Left lobe of liver (tissue), 2 donors: ENCODE measurements at places on chromosomes 13 and 19. TPM values are rescaled to one million over a fixed set of nuclear protein-coding genes. Genes with fewer than 3 reads are reported as not detected.

GRCh38 chr13:80033286-80033685 lies 307.6 kb downstream of the SPRY2 start:
- DNase-seq = no peak

DNA sequence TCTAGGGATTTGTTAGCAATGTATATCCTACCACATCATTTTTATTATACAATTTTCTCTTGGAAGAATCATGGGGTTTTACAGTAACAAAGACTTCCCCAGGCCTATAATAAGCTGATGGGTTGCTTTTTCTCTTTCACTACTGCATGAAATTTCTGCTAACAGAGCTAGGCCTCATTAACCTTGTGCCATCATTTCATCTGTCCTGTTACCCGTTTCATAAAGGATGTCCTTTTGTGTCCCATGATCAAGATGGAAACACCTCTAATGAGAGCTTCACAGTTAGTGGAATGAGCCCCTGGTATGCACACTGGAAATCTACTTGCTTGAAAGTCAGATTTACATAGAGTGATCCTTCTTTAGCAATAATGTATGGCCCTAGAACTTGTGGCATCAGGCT lies 138.7 kb downstream of the RXFP2 start:
- DNase-seq = no peak

DNA sequence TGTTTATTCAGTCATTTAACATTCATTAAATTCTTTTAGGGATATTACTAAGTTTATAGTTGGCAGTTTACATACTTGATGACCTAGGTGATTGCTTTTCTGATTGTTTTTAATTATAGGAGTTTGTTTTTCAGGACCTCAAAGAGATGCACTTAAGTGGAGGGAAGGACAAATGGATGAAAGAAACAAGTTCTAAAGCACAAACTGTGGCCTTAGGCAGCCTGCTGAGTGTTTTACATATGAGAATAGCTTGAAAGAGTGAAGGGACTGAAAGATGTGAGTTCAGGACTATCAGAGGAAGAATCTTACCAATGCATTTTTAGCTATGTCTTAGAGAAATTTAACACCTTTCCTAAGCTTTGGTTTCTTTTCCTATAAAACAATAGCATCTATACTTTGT lies 402.6 kb downstream of the KLF12 start:
- DNase-seq = no peak

DNA sequence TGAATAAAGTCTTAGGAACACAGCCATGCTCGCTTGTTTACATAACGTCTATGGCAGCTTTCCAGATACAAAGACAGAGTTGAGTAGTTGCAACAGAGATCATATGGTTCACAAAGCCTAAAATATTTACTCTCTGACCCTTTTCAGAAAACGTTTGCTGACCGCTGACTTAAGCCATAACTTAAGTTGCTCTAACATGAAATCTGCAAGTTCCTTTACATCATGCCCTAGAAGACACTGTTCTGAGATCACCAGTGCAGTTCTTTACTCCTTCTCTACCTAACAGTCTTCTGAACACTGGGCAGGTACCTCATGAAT lies 166.4 kb downstream of the DCLK1 start:
- no peak for DNase-seq

GRCh38 chr19:757811-758668 lies 7.1 kb downstream of the MISP start:
- no peak for DNase-seq

GRCh38 chr13:39870197-39870747 lies 214.8 kb downstream of the COG6 start:
- no peak for DNase-seq

- no peak for DNase-seq
Measured at GRCh38 chr19:20162821-20163220, 4.2 kb upstream of the ZNF486 start.

- DNase-seq = no peak
Measured at GRCh38 chr19:23070353-23071146, 46.3 kb upstream of the ZNF730 start.

DNA sequence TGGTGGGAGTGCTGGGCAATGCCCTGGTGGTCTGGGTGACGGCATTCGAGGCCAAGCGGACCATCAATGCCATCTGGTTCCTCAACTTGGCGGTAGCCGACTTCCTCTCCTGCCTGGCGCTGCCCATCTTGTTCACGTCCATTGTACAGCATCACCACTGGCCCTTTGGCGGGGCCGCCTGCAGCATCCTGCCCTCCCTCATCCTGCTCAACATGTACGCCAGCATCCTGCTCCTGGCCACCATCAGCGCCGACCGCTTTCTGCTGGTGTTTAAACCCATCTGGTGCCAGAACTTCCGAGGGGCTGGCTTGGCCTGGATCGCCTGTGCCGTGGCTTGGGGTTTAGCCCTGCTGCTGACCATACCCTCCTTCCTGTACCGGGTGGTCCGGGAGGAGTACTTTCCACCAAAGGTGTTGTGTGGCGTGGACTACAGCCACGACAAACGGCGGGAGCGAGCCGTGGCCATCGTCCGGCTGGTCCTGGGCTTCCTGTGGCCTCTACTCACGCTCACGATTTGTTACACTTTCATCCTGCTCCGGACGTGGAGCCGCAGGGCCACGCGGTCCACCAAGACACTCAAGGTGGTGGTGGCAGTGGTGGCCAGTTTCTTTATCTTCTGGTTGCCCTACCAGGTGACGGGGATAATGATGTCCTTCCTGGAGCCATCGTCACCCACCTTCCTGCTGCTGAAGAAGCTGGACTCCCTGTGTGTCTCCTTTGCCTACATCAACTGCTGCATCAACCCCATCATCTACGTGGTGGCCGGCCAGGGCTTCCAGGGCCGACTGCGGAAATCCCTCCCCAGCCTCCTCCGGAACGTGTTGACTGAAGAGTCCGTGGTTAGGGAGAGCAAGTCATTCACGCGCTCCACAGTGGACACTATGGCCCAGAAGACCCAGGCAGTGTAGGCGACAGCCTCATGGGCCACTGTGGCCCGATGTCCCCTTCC lies 10.5 kb downstream of the C5AR1 start:
- DNase-seq = no peak

DNA sequence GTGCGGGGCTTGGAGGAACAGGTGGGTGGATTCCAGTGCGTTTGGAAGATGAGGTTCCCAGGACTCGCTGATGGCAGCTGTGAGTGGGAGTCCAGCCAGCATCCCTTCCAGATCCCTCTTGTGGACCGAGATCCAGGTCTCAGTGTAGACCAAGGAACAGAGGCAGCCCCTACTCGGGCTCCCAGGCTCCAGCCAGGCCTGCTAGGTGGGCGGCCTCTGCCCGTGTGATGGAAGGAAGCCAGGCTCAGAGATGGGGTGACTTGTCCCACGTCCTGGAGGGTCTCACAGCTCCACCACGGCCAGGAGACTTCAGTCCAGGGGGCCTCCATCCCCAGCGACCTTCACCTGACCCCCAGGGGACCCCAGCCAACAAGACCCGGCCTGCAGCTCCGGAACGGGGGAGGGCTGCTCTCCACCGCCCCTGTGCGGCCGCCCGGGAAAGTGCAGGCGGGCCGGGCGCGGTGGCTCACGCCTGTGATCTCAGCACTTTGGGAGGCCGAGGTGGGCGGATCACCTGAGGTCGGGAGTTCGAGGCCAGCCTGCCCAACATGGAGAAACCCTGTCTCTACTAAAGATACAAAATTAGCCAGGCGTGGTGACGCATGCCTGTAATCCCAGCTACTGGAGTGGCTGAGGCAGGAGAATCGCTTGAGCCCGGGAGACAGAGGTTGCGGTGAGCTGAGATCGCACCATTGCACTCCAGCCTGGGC lies 729 bp upstream of the MADCAM1 start:
- DNase-seq = no peak

GRCh38 chr19:49064768-49065611 lies at the start of gene NTF4:
Gene NTF4, minus strand, starts transcription at chr19:49064818. Its CDS starts 2,821 bp downstream, at chr19:49061997.
- DNase-seq = no peak

DNA sequence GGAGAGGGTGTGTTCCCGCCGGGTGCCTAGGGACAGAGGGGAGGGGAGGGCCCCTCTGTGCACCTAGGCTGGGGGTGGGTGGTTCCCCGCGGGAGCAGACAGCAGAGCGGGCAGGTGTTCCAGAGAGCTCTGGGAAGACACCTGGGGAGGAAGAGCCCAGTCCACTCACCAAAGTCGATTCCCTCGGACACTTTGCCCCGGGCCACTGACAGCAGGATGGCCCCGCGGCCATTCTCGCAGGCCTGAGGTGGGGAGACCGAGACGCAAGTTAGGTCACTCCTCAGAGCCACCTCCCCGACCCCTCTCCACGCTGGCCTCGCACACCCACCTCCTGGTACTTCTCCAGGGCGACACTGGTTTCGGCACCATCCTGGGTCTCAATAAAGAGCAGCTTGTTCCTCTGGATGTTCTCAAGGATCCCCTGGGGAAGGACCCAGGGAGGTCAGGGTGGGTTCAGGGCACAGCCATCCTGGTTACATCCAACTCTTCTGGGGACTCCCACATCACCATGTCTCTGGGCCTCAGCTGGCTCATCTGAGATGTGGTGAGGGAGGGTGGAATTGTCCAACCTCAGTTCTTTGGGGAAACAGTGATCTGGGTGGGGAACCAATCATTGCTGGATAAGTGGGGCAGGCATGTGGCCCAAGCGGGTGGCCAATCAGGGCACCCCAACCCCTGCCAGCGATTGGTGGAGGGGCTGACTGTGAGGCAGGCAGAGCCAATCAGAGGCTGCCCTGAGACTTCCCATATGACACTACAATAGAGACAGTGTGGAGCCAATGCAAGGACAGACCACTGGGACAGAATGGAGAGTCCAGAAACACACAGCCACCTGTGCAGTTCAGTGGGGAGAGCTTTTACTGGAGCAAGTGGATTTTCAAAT lies 12.6 kb downstream of the KLC3 start:
- no peak for DNase-seq

DNA sequence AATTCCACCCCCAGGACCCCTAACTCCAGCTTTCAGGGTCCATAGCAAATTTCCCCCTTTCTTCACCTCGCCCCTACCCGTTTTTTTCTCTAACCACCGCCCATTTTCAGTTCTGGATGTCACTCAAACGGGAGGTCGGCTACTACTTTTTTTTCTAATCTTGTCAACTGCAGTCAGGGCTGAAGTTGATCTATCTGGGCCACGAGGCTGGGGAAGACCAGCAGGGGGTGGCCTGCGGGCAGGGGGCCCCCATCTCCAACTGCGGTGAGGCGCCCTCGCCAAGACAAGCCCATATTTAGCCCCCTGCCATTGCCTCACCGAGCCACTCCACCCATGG lies 748 bp downstream of the LHFPL6 start:
- DNase-seq = no peak

DNA sequence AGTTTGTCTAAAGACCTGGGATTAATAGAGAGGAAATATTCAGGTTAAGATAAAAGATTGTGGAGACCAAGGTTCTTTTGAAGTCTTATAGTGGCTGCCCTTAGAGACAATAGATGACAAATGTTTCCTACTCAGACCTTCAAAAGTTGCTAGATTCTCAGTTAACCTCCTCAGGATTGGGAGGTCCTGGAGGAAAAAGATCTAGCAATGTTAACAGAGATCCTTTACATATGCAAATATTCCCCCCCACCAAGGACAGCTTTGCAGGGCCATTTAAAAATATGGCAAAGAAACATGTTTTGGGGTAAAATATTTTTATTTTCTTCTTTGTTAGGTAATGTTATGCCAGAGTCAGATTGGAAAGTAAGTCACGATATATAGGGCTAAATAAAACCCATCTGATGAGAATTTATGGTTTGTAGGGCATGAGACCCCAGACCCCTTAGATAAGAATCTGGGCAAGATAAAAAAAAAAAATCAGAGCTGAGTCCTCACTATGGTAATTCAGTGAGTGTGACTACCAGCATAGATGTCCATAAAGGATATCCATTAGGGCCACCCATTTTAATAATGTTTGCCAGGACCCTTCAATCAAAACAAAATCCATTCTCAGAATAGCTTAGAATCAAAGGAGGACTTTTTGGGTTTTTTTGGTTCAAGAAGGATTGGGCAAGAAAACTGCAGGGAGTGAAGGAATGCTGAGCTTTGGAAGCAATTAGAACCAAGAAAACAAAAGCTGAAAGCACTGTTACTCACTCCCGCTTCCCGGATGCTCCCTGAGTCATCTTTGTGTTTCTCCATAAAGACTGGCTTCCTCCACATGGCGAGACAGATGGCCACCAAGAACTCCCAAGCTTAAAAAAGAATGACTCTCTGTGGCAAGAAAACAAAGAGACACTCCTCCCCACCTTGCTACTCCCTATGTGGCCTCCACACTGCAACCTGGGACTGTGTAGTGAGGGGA lies 28.2 kb downstream of the VSTM1 start:
- no peak for DNase-seq

DNA sequence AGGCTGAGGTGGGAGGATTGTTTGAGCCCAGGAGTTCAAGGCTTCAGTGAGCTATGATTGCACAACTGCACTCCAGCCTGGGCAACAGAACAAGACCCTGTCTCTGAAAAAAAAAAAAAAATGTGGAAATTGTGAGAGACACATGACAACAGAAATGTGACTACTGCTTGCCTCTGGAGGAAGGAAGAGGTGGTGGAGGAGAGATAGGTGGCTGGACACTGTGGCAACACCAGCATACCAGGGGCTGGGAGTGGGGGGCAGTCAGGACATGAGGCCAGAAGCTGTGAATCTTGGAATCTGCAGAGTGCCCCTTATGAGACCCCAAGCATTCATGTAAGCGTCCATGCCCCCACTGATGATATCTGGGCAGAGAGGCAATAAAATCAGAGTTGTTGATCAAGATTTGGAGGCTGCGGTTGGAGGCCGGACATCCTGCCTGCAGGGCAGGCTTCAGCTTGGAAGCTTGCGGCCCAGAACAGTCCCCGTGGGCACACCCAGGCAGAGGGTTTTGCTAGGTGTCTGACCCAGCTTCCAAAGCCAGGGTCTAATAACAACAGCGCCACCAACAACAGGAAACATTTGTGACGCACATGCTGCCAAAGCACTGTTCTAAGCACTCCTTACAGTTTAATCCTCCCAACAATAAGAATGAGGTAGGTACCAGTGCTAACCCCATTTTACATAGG lies 16.9 kb downstream of the FAM187B start:
- DNase-seq = peak; percentile 57

DNA sequence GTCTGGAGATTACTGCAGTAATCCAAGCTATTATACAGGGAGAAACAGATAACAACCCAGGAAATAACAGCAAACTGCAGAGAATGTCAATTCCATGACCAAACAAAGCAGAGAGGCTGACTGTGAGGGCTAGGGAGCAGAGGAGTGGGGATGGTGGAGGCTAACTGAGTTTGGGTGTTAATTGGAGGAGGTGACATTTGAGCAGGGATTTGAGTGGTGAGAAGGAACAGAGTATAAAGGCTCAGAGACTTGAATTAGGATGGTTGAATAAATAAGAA lies 3.1 kb downstream of the DMAC2 start:
- DNase-seq = no peak

DNA sequence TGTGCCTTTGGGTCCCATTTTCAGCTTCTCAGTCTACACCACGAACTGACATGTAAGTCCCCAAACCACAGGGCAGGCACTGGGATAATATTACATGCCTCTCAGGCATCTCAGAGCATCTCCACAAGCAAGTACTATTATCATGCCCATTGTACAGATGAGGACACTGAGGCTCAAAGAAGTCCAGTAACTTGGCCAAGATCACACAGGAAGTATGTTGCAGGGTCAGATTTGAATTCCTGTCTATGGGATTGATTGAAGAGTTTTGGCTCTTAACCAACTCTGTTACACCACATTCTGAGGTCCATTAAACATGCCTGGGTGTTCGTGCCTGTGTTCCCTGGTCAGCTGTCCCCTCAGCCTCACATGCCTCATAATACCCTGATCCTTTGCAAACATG lies 319.8 kb downstream of the FOXO1 start:
- no peak for DNase-seq

GRCh38 chr13:30125422-30126073 lies 181.8 kb downstream of the KATNAL1 start:
- no peak for DNase-seq

NKPD1 gene
- not detected for total RNA-seq

AKT2 gene
- total RNA-seq = 140 TPM

RHPN2 gene
- 9.9 TPM for total RNA-seq

RAP2A gene
- total RNA-seq = 9.6 TPM

CCL25 gene
- total RNA-seq = 0.30 TPM

VSTM1 gene
- total RNA-seq = not detected

NLRP7 gene
- total RNA-seq = not detected
